ENCODE measurements at places on chromosomes 1 and 21.

GRCh38 chr1:230356190-230356589, 69.9 kb downstream of the PGBD5 start:
- no peak for DNase-seq

DNA sequence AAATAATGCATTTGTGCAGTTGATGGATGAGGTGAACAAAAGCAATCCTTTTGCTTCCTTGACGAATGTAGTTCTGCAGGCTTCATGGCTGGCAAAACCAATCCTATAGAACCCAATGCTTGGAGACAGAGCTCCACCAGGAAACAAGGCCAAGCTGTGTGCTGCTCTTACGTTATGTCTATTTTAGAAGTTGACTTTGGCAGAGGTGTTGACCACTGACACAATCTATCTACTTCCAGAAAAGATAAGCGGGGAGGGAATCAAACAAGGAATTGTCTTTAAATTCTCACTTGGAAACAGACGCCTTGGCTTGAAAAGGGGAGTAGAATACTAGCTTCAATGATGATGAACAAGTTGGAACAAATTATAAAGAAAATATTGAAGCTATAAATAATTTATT, 211.2 kb downstream of the SETD4 start:
- DNase-seq = peak; percentile 31

- no peak for DNase-seq
Measured at GRCh38 chr1:157838966-157839365, 2.6 kb downstream of the CD5L start.

GRCh38 chr1:59278780-59279354, 18.0 kb upstream of the FGGY start:
- no peak for DNase-seq

DNA sequence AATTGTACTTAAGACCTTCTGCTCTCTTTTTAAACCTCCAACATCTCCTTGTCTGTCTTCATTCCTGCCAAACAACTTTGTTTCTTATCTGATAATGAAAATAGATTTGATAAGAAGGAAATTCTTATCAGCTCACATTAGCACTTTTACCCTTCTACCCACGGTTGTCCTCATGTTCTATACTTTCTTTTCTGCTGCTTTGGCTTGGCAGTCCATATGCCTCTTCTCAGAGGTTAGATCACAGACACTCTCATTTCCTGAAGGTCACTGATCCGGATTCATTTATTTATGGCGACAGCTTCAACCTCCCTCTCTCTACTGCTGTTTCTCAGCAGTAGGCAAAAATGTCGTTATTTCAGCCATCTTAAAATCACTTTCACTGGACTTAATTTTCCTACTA, 2015.8 kb downstream of the NCAM2 start:
- no peak for DNase-seq

- DNase-seq = no peak
Measured at GRCh38 chr1:12230549-12231275, 882 bp downstream of the VPS13D start.

DNA sequence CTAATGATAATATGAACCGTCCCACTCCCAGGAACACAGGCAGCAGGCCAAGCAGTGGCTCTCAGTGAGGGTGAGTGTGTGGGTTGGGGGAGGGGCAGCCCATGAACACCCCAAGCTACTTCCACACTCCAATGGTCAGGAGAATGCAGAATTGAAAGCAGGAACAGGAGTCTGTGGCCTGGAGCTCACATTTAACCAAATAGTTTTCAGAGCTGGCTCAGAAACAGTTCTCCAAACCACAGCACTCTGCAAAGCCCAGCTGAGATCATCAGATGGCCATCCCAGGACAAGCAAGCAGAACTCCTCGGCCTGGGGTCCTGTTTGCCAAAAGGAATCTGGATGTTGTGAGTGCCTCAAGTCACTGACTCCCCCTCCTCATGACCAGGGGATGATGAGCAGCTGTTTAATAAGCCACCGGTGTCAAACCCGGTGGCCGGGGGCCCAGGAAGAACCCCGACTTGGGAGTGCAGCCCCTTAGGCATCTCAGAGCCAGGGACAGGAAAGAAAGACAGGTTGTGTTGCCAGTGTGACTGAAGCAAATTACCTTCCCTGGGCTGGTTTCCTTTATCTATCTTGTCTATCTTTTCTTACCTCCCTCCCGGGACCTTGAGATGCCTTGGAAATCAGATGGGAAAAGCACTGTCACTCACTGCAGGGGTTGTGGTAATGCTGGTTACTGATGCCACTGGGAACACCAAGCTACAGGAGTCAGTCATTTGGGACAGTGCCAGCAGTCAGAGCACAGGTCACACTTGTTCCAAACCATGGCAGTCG, 20.4 kb downstream of the DEGS1 start:
- DNase-seq = peak; percentile 80

DNA sequence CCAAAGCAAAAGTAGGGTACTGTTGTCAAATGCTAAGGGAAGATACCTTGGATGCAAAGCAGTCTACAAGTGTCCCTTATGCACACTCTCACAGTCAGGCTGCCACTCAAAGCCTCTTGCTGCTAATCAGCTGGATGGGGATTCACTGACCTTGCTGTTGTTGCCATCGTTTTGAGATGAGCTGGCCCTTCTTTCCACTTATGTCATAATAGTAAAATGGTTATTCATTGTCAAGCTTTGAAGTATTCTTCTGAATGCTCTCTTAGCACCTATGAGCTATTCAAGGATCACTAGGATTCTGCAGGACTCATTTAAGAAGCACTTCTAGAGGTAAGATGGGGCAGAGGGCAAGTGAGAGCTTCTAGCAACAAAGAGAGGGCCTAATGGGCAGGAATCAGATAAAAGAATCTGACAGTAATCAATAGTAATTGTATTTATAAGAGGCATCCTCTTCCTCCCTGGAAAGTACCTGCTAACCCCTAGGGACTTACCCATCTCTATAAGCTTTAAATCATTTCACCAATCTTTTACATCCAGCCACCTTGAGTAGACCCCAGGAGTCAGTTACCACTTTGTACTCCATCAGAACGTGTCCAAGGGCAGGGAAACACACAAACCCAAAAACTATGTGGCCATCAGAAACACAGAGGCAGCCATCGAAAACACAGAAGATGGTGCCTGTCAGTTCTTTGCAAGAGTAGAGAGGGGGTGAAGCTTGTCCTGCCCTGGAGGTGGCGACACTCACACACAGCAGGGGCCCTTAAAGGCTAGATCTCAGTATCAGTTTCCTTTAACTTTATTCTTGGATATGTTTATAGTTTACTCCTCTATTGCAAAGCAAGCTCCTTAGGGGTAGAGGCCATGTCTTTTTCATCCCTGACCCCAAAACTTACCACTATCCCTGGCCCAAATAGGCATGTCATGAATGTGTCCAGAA, 103.7 kb upstream of the NFIA start:
- DNase-seq = peak; percentile 57

GRCh38 chr1:222931023-222931422, 116.2 kb downstream of the DISP1 start:
- peak; percentile 53 for DNase-seq

DNA sequence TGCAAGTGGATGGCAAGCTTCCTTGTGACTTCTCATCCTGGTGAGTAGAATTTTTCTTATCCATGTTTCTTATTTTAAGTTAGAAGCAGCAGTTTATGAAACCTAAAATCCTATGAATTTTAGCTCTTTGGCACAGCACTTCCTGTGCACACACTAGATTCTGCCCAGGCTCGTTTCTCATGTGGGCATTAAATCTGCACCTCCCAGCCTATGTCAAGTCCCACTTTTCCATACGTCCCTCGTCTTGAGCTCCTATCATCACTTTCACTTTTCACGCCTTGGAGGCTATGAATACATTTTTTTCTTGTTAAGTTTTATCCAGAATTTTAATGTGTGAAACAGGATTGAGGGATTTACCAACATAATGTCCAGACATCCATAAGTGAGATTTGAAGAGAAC, 142.1 kb downstream of the MRPS6 start:
- no peak for DNase-seq

GRCh38 chr1:156658945-156659574, 17.1 kb downstream of the BCAN start:
- DNase-seq = no peak

GRCh38 chr1:10378081-10378841, 20.6 kb upstream of the PGD start:
- peak; percentile 85 for DNase-seq

GRCh38 chr1:244304156-244304555, 147.6 kb downstream of the ADSS2 start:
- no peak for DNase-seq

- peak; percentile 92 for DNase-seq
Measured at GRCh38 chr1:218823291-218823900, 350.3 kb upstream of the LYPLAL1 start.

DNA sequence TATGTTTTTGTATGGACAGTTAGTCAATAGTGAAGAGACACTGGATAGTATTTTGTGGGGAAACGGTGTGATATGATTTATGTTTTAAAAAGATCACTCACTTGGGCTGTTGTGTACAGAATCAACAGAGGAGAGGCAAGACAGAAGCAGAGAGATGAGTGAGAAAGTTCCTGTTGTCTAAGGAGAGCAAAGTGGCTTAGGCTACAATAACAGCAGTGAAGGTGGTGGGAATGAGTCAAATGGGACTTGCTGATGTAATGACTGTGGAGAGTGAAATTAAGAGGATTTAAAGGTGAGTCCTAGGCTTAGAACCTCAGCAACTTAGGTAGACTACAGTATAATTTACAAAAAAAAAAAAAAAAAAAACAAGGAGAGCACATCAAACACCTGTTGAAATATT, 169.2 kb upstream of the HP1BP3 start:
- DNase-seq = no peak

- peak; percentile 30 for DNase-seq
Measured at GRCh38 chr1:110765640-110766335, 91.0 kb upstream of the KCNA3 start.

DNA sequence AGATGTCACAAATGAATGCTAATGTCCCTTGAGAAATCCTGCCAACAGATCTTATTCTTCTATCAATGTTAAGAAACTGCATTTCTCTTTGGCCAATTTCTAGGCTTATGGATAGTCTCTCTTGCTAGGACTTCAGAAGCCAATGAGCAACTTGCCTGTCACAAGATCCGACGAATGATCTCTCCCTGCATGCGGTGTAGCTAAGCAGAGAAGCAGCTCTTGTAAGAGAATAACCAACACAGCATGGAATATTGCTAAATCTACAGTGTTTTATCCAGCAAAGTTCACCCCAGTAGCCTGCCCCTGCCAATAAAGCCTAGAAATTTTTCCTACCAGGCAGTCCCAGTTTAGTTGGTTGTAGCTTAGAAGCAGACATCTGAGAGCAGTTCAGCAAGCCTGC, 2.1 kb upstream of the SLC44A5 start:
- no peak for DNase-seq

DNA sequence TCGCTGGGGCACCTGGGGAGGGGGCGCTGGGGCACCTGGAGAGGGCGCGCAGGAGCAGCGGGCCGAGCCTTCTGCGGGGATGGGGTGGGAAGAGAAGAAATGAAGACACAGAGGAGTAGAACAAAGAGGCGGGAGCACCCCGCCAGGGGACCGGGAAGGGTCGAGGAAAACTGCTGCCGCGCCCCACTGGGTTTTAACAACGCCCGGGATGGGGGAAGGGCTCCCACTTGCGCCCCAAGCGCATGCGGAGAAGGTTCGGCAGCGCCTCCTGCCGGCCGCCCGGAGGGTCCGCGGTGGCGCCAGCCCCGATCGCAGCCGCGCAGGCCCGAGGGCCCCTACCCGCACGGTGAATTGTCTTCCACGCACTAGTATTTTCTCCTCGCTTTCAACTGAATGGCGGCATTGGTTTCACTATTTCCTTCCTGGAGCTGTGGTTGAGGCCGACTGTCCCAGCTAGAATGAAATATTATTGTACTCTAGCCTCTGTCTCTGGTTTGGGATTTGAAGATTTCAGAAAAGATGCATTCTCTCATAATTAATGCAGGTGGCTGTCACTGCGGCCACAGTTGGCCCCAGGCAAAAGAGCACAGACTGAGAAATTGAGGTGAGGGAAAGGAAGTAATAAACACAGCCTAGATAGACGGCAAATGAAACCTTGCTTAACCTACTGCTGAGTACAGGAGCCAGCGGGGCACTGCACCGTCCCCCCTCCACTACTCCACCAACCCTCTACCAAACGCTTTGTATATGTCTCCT, 57.3 kb downstream of the MAB21L3 start:
- peak; percentile 64 for DNase-seq

GRCh38 chr1:172084876-172085275, 243.6 kb downstream of the DNM3 start:
- no peak for DNase-seq

DNA sequence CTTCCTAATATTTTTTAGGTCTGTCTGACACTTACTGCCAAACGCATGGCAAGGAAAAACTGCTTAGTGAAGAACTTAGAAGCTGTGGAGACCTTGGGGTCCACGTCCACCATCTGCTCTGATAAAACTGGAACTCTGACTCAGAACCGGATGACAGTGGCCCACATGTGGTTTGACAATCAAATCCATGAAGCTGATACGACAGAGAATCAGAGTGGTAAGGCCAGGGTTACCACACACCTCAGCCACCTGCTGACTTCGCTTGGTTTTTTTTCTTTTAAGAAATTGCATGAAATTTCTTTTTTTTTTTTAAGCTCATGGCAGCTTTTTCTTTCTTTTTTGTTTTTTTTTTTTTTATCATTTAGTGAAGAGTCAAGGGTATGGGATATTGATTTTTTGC, 17.2 kb downstream of the ATP1A1 start:
- DNase-seq = no peak

DNA sequence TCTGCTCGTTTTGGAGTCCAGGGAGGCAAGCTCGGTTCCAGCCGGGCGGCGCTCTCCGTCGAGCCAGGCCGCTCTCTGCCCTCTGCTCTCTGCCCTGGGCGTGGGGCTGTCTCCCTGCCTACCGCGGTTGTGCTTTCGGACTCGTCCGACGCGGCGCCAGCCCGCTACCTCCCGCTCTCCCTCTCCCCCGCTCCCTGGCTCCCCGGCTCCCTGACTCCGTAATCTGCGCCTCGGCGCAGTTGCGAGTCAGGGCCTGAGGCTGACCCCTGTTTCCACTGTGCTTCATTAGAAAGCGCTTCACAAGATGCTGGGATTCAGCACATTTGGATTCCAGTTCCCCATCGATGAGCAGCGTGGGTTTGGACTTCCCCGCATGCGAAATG, 2.2 kb downstream of the SOX13 start:
- peak; percentile 11 for DNase-seq

DNA sequence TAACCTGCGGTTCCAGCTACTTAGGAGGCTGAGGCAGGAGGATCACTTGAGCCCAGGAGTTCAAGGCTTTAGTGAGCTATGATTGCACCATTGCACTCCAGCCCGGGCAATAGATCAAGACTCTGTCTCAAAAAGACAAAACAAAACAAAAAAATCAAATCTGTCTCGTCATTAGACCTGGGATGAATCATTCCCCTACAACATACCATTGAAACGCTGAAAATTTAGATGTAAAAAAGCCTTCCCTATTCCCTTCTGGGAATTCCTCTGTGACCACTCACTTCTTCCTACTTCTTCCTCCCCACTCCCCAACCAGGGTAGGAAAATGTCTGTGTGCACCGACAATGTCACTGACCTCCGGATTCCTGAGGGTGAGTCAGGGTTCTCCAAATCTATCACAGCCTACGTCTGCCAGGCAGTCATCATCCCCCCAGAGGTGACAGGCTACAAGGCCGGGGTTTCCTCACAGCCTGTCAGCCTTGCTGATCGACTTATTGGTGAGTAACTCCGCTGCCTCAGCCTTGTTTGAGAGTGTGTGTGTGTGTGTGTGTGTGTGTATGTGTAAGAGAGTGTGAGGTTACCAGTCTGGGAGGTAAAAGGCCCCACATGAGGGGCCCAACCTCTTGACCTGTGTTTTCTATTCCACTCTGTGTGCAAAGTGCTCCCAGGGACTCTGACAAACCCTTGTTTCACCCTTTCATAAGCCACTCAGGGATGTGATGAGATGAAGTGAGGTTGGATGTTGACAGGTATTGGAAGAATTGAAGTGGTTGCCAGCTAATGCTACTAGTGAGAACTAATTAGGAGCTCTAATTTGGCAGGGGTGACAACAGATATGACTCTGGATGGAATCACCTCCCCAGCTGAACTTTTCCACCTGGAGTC, 16.3 kb upstream of the SARS1 start:
- peak; percentile 100 for DNase-seq
